Astrocyte (in vitro differentiated cells and primary cell): ENCODE measurements at places on chromosomes 7 and 10. TPM values are rescaled to one million over a fixed set of nuclear protein-coding genes. Genes with fewer than 3 reads are reported as not detected.

GRCh38 chr10:31359979-31360378, 41.0 kb downstream of the ZEB1 start:
- peak; percentile 3 for DNase-seq

DNA sequence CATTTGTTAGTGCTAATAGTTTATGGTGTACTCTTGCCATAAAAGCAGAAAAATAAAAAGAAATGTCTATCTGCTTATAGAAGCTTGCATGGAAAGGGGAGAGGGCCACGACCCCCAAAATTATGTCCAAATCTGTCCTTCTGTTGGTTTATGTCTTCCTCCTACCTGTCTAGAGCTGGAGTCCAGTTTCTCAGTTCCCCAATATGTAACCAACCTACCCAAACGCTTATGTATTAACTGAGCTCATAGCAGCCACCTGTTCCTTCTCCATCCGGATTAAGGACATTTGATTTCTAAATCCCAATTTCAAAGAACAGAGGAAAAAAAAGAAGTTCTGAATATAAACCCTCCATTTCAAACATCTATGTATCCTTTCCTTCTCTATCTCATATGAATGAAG, 30.3 kb upstream of the TPK1 start:
- no peak for DNase-seq

DNA sequence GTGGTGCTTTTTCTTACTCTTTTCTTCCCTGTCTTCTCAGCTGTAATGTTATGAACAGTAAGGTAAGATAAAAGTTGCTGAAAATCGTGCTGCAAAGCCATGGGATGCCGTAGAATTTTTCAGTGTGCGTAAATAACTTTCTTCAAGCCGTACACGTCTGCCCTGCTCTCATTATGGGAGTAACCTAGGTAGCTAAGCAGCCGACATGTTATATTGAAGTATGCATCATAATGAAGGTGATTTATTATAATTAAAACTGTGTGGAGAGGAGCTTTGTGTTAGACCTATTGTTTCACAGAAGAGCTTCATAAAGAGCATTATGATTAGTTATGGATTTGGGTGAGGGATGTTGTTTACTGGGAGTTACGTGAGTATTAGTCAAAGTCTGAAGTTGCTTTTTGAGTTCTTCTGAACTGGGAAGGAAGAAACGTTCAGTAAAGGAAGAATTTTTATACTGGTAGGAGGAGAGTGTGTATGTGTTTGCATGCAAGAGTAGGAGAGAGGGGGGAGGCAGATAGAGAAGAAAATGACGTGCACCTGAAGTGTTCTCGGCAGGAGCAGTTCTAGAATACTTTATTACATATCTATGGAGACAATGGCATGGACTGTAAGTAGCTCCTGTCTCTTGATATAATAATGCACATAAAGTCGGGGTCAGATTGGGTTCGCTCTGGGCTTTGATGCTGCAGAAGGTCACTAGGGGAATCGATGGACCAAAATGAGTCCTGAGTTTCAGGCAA, 56.3 kb downstream of the POU6F2 start:
- no peak for DNase-seq

DNA sequence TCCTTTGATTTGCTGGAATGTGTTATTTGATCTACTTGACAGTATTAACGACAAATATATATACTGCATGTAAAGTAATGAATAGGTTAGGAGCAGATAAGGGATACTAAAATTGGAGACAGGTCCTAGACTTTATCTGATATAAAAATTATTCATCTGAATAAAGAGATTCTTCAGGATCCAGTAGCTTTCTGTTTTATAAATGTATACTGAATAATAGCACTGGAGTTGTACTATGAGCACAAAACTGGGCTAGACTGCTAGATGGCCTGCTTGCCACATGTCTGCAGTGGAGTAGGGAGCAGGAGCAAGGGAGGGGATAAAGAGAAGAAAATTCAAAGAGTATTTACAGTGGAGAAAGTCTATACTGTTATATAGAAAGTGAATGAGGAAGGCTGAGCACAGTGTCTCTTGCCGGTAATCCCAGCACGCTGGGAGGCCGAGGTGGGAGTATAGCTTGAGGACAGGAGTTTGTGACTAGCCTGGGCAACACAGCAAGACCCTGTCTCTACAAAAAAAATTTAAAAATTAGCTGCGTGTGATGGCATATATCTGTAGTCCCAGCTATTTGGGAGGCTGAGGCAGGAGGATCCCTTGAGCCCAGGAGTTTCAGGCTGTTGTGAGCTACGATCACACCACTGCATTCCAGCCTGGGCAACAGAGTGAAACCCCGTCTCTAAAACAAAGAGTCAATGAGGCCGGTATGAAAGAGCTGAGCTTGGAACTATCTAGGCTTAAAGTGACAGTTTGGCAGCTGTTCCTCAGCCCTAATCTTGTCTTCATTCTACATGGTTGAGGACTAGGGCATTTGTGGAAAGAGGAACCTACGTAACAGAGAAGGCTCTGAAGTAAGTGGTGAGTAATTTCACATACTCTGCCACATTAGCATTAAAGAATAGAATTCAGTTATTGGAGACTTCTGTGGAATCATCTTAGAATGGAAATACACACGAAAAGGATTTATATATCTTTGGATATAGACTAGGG, 41.8 kb downstream of the CD36 start:
- no peak for DNase-seq

- DNase-seq = no peak
Observed at GRCh38 chr7:66238773-66239466, 33.8 kb downstream of the TPST1 start.

DNA sequence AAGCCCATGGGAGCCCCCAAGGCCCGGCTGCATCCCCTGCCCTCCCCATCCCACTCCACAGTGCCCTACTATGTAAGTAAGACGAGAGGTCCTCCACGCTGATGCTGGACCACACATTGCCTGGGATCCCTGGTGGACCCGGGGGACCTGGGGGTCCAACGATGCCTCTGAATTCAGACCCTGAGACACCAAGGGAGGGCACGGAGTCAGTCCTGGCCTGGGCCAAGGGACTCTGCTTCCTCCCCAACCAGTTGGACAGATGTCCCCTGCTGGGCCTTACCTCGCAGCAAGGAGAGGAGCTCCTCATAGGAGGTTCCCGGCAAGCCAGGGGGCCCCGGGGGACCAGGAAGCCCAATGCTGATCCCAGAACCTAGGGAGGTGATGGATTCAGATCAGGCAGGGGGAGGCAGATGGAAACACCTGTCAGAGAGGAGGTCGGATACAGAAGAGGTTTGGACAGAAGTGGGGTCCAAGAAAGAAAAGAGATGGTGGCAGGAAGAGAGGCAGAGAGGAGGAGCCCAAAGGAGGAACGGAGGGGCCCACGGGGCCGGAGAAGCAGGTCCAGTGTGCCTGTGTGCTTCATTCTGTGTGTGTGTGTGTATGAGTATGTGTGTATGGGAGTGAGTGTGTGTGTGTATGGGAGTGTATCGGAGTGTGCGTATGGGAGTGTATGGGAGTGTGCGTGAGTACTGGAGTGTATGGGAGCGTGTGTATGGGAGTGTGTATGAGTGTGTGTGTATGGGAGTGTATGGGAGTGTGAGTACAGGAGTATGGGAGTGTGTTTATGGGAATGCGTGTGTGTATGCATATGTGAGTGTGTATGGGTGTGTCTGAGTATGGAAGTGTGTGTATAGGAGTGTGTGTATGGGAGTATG, 50.2 kb downstream of the COL17A1 start:
- no peak for DNase-seq

DNA sequence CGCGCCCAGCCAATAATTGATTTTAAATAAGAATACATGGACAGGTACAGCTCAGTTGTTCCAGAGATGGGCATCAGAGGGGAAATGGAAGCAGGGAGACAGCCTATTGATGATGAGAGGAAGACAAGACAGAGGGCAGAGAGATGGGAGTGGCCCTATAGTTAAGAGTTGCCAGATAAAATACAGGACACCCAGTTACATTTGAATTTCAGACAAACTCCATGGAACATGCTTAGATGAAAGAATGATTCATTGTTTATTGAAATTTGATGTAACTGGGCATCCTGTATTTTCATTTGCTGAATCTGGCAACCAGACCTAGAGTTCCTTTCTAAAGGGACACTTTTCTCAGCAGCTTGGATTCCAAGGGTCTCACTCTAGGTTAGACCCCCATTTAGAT, 341.1 kb downstream of the FRMD4A start:
- DNase-seq = no peak

DNA sequence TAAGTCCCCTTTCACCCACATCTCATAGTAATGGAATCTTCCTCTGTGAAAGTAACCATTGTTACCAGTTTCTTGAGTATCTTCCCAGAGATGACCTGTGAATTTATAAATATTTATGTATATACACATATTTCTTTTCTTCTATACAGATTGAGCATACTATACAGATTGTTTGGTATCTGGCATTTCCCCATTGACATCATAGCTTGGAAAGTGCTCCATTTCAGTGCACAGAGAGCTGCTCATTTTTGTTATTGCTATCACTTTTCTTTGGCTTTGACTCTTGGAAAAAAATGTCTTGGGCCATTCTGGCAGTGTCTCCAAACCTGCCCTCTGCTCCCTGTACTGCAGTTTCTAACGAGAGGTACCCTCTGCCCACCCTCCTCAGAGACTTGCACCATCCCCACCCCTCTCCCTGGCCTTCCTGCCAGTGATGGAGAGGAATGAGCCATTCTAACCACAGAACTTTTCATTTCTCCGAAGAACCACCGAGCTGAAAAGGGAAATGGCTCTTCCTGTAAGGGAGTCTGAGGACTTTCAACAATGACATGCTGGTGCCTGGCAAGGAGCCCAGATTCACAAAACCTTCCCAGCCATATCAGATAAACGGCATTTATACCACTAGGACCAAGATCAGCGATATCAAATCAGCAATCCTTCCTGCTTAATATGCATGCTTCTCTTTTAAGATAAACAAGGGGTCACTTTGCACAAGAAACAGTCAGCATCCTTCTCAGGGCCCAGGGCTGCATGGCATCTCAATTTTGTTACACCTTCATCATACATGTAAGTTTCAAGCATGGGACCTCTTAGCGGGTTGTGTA, 19.7 kb upstream of the CCSER2 start:
- DNase-seq = peak; percentile 88

- DNase-seq = no peak
Observed at GRCh38 chr7:76409537-76409936, at the start of gene SSC4D. Gene SSC4D (minus strand): TSS chr7:76409697. CDS start chr7:76404439, 5,258 bp downstream.

DNA sequence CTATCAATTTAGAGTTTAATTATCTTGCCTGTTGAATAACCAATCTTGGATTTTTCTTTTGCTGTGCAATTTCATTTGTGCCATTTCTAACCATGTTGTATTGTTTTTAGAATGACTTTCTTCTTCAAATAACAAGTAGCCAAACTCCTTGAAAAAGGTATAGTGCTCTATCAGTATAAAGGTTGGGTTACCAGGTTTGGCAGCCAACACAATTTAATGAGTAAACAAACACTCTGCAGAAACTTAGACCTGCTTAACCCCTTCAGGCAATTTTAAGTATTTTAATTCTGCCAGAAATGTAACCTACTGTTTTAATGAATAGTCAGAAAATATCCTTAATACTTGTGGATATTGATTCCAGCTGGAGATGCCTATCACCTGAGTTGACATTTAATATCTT, 299.8 kb downstream of the ARL4A start:
- DNase-seq = no peak

The LIPM gene
- not detected in 2 replicates for total RNA-seq

The C10orf62 gene
- total RNA-seq = not detected in 2 replicates

The HECW1 gene
- 2.3 and 3.3 TPM in 2 replicates for total RNA-seq

The PNLIPRP3 gene
- not detected in 2 replicates for total RNA-seq

The ZKSCAN5 gene
- total RNA-seq = 15.3 and 16.4 TPM in 2 replicates

The EN2 gene
- not detected in 2 replicates for total RNA-seq
